Trophoblast cell (in vitro differentiated cells and primary cell): ENCODE measurements at places on chromosomes 5 and 9.

GRCh38 chr9:77848404-77848803, 183.2 kb downstream of the GNAQ start:
- no peak overlapping the region for H3K27ac ChIP-seq
- no peak for DNase-seq
- H3K27me3 ChIP-seq, result no peaks in the 10 kb centered on the region
- no peak overlapping the region for H3K4me3 ChIP-seq

DNA sequence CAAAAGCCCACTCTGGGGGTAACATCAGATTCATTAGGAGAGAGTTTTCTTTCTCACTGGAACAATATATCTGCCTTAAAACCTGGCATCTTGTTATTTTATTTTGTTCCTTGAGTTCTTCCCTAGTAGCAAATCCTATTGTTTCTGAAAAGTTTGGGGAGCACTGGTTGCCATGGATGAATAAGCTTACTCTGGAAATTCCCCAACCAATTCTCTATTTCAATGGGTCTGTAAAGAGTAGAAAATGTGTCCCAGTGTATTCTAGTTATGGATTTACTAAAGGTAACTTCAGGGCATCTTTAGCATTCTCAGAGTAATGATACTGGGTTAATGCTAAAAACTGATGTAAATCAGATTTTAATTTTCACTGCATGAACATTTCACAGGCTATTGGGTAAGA, 94.2 kb upstream of the S1PR3 start:
- H3K4me1 ChIP-seq, result no peaks in the 10 kb centered on the region
- DNase-seq, result no peak
- H3K27me3 ChIP-seq, result no peaks in the 10 kb centered on the region
- no peaks in the 10 kb centered on the region for H3K36me3 ChIP-seq
- H3K4me3 ChIP-seq, result no peak overlapping the region

- H3K27me3 ChIP-seq, result no peaks in the 10 kb centered on the region
- no peaks in the 10 kb centered on the region for H3K36me3 ChIP-seq
- H3K4me1 ChIP-seq, result peaks cover 6% of the 10 kb centered on the region
These were observed 136.5 kb upstream of the RAI14 start for GRCh38 chr5:34519489-34520220.

- no peaks in the 10 kb centered on the region for H3K36me3 ChIP-seq
- H3K27ac ChIP-seq, result no peak overlapping the region
- H3K4me1 ChIP-seq, result no peaks in the 10 kb centered on the region
- no peak overlapping the region for H3K4me3 ChIP-seq
- no peak for DNase-seq
These were observed 89.1 kb downstream of the ACTL7B start for GRCh38 chr9:108766626-108767161.

DNA sequence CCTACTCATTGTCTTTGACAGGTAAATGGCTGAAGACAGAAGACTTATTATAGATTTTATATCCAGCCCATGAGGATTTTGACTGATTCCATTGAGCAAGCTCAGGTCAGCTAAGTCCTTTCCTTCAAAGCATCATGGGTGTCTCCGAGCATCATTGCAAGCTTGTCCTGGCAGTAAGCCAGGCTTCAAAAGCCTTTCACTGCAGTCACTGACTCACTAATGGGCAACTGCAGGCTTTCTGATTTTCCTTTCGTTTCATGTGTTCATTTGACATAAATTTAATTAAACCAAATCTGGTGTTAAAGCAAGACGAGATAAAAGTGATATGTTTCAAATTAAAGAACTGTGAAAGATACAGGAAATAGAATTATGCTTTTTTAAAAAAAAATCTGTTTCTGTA, 426.2 kb downstream of the ANXA1 start:
- no peaks in the 10 kb centered on the region for H3K27me3 ChIP-seq
- no peaks in the 10 kb centered on the region for H3K36me3 ChIP-seq
- DNase-seq, result no peak
- no peak overlapping the region for H3K27ac ChIP-seq

- H3K27ac ChIP-seq, result no peak overlapping the region
- H3K36me3 ChIP-seq, result no peaks in the 10 kb centered on the region
- DNase-seq, result peak; percentile 49
- H3K4me1 ChIP-seq, result peaks cover 18% of the 10 kb centered on the region
These were observed 10.8 kb downstream of the KCNV2 start for GRCh38 chr9:2727966-2728613.

DNA sequence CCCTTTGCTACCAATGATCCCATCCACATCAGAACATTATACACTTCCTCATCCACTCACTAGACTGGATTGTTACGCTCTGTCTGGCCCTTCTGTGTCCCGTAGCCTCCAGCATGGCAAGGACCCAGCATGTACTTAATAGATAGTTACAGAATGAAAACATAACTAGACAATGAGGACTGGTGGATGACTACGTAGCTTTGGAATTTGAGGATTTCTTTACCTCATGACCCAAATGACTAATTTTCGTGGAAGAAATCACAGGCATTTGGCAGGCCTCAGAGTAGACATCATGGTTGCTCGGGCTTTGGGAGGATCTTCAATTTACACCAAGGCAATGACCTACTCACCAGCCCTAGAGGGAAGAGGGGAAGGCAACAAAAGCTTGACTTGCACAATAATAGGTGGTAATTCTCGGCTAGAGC, 299.8 kb downstream of the TLE1 start:
- H3K4me3 ChIP-seq, result no peak overlapping the region
- peak overlapping the region; percentile 84 for H3K27ac ChIP-seq
- DNase-seq, result peak; percentile 98

- peaks cover under 1% of the 10 kb centered on the region for H3K4me1 ChIP-seq
- no peaks in the 10 kb centered on the region for H3K27me3 ChIP-seq
- DNase-seq, result peak; percentile 27
- H3K4me3 ChIP-seq, result no peak overlapping the region
These were observed 232.1 kb downstream of the SEMA5A start for GRCh38 chr5:9313751-9314150.

- no peak overlapping the region for H3K4me3 ChIP-seq
- no peaks in the 10 kb centered on the region for H3K27me3 ChIP-seq
- H3K4me1 ChIP-seq, result no peaks in the 10 kb centered on the region
- no peak for DNase-seq
- no peak overlapping the region for H3K27ac ChIP-seq
These were observed 437.1 kb upstream of the TLE4 start for GRCh38 chr9:79134654-79135053.

DNA sequence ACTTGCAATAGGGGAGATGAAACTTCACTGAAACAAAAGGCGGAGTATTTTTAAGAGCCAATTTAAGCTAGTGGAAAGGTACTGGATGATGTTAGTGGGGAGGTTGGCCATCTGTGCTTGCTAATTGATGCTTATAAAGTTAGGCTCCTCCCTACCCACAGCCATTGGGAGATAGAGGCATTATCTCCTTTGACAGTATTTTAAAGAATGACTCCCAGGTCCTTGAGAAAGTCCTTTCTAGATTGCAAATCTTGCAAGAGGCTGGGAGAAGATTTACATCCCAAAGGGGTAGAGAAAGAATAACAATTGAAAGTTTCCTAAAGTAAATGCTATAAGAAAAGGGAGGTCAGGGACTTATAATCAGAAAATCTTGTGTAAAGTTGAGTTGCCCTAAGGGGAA, 282.6 kb downstream of the BRINP1 start:
- no peaks in the 10 kb centered on the region for H3K27me3 ChIP-seq
- H3K36me3 ChIP-seq, result no peaks in the 10 kb centered on the region
- H3K4me3 ChIP-seq, result no peak overlapping the region
- H3K4me1 ChIP-seq, result no peaks in the 10 kb centered on the region
- no peak for DNase-seq
- no peak overlapping the region for H3K27ac ChIP-seq

GRCh38 chr9:92664394-92665152, 5.4 kb downstream of the IPPK start:
- H3K36me3 ChIP-seq, result peaks cover 21% of the 10 kb centered on the region
- no peak overlapping the region for H3K27ac ChIP-seq
- DNase-seq, result no peak
- no peak overlapping the region for H3K4me3 ChIP-seq
- H3K4me1 ChIP-seq, result peaks cover 9% of the 10 kb centered on the region

GRCh38 chr5:180382926-180383325, 29.8 kb upstream of the GFPT2 start:
- H3K27ac ChIP-seq, result no peak overlapping the region
- no peak for DNase-seq
- no peak overlapping the region for H3K4me3 ChIP-seq
- no peaks in the 10 kb centered on the region for H3K4me1 ChIP-seq
- no peaks in the 10 kb centered on the region for H3K27me3 ChIP-seq
- no peaks in the 10 kb centered on the region for H3K36me3 ChIP-seq

DNA sequence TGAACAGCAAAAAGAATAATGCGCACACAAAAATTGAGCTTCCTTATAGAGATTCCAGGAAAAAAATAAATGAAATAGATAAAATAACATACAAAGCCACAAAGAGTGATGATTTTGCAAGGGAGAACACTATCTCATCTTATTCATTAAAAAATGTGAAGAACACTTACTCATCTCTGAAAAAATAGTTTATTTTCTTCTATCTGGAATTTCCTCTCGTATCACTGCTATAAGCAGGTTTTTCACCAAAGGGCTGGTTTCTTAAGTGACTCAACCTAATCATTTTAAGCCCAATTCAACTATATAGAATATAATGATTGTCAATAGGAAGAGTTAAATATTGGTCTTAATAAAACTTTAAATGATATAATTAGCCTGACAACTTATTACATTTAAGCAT, 504.9 kb downstream of the NR2F1-AS1 start:
- no peaks in the 10 kb centered on the region for H3K27me3 ChIP-seq
- no peak overlapping the region for H3K27ac ChIP-seq
- H3K4me1 ChIP-seq, result peaks cover 3% of the 10 kb centered on the region
- no peak for DNase-seq
- no peak overlapping the region for H3K4me3 ChIP-seq

GRCh38 chr5:157914151-157914788, 55.3 kb upstream of the CLINT1 start:
- H3K36me3 ChIP-seq, result no peaks in the 10 kb centered on the region
- no peak overlapping the region for H3K4me3 ChIP-seq
- no peak for DNase-seq
- H3K4me1 ChIP-seq, result peaks cover 8% of the 10 kb centered on the region
- H3K27ac ChIP-seq, result no peak overlapping the region
- H3K27me3 ChIP-seq, result no peaks in the 10 kb centered on the region

GRCh38 chr9:16398691-16399090, 471.8 kb downstream of the BNC2 start:
- no peaks in the 10 kb centered on the region for H3K36me3 ChIP-seq
- peaks cover 3% of the 10 kb centered on the region for H3K4me1 ChIP-seq
- no peak overlapping the region for H3K27ac ChIP-seq
- H3K27me3 ChIP-seq, result no peaks in the 10 kb centered on the region
- DNase-seq, result no peak

DNA sequence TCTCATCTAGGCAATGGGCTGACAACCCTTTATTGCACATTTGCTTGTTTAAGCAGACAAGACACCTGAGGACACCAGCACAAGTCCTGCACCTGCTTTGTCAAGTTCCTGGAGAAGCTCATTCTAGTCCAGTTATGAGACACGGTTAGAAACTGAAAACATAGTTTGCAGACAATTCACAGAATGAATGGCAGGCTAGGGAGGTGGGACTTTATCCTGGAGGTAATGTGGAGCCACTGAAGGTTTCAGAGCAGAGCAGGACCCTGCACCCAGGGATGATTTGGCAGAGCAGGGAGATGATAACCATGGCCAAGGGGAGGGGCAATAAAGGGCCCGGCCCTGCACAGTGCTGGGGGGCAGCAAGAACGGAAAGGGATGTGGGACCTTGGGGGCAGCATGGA, 50.7 kb upstream of the SLC25A51 start:
- no peak overlapping the region for H3K27ac ChIP-seq
- no peak overlapping the region for H3K4me3 ChIP-seq
- peaks cover 68% of the 10 kb centered on the region for H3K36me3 ChIP-seq
- no peak for DNase-seq
- no peaks in the 10 kb centered on the region for H3K27me3 ChIP-seq

DNA sequence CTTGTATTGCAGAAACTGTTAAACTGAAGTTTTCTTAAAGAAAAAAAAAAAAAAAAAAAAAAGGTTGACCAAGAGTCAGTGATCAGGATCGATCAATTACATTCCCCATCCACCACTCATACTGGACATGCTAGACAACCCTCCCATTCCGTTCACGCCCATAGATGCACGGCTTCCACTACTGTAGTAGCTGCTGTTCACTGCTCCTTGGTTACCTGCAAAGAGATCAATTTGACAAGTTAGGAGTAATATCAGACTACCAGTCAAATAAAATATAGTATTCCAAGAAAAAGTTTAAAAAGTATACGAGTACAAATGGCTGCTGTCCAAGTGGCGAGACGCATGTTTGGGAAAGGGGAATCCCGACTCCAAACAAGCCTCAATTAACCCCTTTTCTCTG, 8.7 kb downstream of the HNRNPH1 start:
- no peak overlapping the region for H3K4me3 ChIP-seq
- H3K4me1 ChIP-seq, result no peaks in the 10 kb centered on the region
- peaks cover 46% of the 10 kb centered on the region for H3K36me3 ChIP-seq
- no peaks in the 10 kb centered on the region for H3K27me3 ChIP-seq

DNA sequence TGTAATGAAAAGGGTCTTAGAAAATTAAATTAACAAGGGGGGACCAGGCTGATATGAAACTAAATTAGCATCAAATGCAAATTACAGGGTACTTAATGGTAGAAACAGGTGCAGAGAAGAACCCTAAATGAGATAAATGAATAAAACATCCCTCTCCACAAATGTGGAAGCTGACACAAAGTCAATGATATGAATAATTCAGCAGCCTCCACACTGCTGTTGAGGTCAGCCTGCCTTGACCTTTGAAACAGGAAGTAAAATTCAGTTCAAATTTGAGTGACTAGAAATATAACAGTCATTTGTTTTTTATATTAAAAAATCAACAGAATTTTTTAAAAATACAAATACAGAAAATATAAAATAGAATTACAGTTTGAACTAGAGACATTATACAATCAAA, 40.0 kb downstream of the EBF1 start:
- H3K27ac ChIP-seq, result no peak overlapping the region
- DNase-seq, result no peak
- H3K4me1 ChIP-seq, result no peaks in the 10 kb centered on the region
- H3K4me3 ChIP-seq, result no peak overlapping the region

DNA sequence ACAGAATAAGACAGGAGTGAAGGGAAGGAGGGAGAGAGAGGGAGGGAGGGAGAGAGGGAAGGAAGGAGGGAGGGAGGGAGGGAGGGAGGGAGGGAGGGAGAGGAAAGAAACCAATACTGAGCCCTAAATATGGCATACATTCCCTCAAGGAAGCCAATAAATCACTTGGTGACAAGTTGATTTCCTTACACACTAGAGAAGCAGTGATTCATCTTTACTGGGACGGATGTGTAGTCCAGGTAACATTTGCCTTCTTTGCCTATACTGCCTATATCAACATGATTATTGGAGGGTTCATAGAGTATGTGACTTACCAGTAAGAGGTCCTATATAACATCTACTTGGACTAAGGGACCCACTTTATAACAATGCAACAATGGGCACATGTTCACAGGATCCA, 83.2 kb downstream of the TRIM36 start:
- no peak for DNase-seq
- no peak overlapping the region for H3K4me3 ChIP-seq
- H3K27me3 ChIP-seq, result no peaks in the 10 kb centered on the region
- H3K36me3 ChIP-seq, result no peaks in the 10 kb centered on the region
- no peaks in the 10 kb centered on the region for H3K4me1 ChIP-seq
- H3K27ac ChIP-seq, result no peak overlapping the region
